ENCODE measurements at places on chromosomes 5 and 9. TPM values are rescaled to one million over a fixed set of nuclear protein-coding genes. Genes with fewer than 3 reads are reported as not detected.

Gene FOXI1
- 0.16 TPM for total RNA-seq

Gene FAT2
- total RNA-seq, result not detected

Gene EIF4E1B
- not detected for total RNA-seq

DNA sequence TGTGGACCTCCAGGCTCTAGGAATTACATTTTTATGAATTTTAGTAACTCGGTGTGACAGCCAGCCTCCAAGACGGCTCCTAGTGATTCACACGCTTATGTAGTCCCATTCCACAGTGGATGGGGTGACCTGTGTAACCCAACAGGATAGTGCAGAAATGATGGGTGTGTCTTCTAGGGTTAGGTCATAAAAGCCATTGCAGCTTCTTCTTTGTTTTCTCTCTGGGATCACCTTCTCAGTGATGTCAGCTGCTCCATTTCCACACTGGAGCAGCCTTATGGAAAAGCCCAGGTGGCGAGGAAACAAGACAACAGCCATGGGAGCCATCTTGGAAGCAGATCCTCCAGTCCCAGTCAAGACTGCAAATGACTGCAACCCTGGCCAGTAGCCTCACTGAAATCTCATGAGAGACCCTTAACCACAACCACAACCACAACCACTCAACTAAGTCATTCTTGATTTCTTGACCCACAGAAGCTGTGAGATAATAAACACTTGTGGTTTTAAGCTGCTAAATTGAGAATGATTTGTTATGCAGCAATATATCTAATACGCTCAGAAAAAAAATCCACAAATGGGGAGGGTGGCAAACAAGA, 5.1 kb upstream of the GNPDA1 start:
- H3K4me3 ChIP-seq, result no peak overlapping the region
- no peaks in the 10 kb centered on the region for H3K36me3 ChIP-seq
- no peak for DNase-seq
- H3K27ac ChIP-seq, result no peak overlapping the region
- no peaks in the 10 kb centered on the region for H3K4me1 ChIP-seq
- H3K27me3 ChIP-seq, result no peaks in the 10 kb centered on the region

GRCh38 chr5:157761690-157762621, 18.4 kb downstream of the LSM11 start:
- H3K27me3 ChIP-seq, result no peaks in the 10 kb centered on the region
- no peak overlapping the region for H3K4me3 ChIP-seq
- peak; percentile 39 for DNase-seq
- H3K36me3 ChIP-seq, result no peaks in the 10 kb centered on the region

DNA sequence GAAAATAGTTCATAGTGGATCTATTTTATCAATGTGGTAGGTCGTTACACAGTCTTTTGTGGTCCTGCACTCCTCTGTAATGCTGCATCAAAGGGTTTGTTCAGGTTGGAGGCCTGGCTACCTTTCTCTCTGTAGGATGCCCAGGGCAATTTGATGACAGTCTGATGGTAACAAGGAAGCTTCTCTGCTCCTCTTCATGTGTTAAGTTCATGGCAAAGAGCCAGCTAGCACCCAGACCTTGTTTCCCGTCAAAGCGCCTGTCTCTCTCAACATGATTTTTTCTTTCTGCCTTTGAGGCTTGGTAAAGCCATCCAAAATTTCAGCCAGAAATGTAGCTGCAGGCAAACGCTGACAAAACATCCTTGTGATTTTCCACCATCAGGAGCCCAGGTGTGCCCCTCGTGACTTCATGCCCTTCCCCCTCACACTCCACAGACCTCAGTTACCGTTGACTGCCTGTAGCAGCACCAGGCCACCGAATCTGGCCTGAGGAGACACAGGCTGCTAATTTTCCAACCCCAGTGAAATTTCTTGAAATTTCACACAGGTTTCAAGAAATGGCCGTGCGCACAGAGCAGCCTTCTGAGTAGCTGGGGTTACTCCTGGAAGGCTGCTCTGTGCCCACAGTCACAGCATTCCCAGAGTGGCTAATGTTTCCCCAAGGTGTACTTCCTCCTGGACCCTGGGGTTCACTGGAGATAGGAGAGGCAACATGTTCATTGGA, 292.7 kb downstream of the CWC27 start:
- no peaks in the 10 kb centered on the region for H3K36me3 ChIP-seq
- H3K4me1 ChIP-seq, result no peaks in the 10 kb centered on the region
- no peak for DNase-seq
- no peak overlapping the region for H3K4me3 ChIP-seq

GRCh38 chr9:34380511-34381315, 4.0 kb upstream of the MYORG start:
- peak overlapping the region; percentile 34 for H3K27ac ChIP-seq
- H3K4me1 ChIP-seq, result peaks cover 8% of the 10 kb centered on the region
- peak; percentile 89 for DNase-seq
- H3K36me3 ChIP-seq, result no peaks in the 10 kb centered on the region
- H3K4me3 ChIP-seq, result peak overlapping the region; percentile 69
- no peaks in the 10 kb centered on the region for H3K27me3 ChIP-seq

- no peak overlapping the region for H3K4me3 ChIP-seq
- H3K36me3 ChIP-seq, result no peaks in the 10 kb centered on the region
- DNase-seq, result no peak
Measured at GRCh38 chr9:21075484-21075883, 2.3 kb downstream of the IFNB1 start.

- no peaks in the 10 kb centered on the region for H3K4me1 ChIP-seq
- peak; percentile 52 for DNase-seq
- peak overlapping the region; percentile 57 for H3K27ac ChIP-seq
- no peaks in the 10 kb centered on the region for H3K27me3 ChIP-seq
Measured at GRCh38 chr5:107781451-107781850, 110.7 kb upstream of the EFNA5 start.

- no peak overlapping the region for H3K27ac ChIP-seq
- no peak overlapping the region for H3K4me3 ChIP-seq
- no peaks in the 10 kb centered on the region for H3K27me3 ChIP-seq
- no peaks in the 10 kb centered on the region for H3K36me3 ChIP-seq
- H3K4me1 ChIP-seq, result no peaks in the 10 kb centered on the region
- no peak for DNase-seq
Measured at GRCh38 chr5:133773247-133774202, 161.2 kb upstream of the FSTL4 start.
